ENCODE measurements at places on chromosomes 12 and 14.

DNA sequence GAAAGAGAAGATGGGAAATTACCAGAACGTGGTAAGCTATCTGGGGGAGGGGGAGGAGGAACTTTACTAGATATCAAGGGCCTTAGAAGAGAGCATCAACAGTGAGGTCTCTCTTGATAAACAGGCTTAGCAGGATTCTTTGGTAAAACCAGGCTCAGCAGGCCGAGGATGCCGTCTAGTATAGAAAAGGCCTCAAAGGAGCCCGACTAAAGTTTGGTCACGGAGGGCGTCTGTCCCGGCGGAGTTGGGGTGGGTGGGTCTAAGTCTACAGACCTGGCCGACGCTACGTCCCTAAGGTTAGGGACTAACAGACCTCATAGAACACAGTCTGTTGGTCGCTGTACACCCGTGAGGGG lies 538 bp upstream of the TIGAR start:
- peak overlapping the region; percentile 81 for H3K4me3 ChIP-seq
- DNase-seq: no peak
- H3K27me3 ChIP-seq: no peaks in the 10 kb centered on the region
- peak overlapping the region; percentile 94 for H3K27ac ChIP-seq

- H3K27ac ChIP-seq: no peak overlapping the region
- H3K4me1 ChIP-seq: peaks cover 5% of the 10 kb centered on the region
- H3K36me3 ChIP-seq: no peaks in the 10 kb centered on the region
- no peak overlapping the region for H3K4me3 ChIP-seq
Measured at GRCh38 chr12:45338272-45338671, 122.4 kb downstream of the ANO6 start.

DNA sequence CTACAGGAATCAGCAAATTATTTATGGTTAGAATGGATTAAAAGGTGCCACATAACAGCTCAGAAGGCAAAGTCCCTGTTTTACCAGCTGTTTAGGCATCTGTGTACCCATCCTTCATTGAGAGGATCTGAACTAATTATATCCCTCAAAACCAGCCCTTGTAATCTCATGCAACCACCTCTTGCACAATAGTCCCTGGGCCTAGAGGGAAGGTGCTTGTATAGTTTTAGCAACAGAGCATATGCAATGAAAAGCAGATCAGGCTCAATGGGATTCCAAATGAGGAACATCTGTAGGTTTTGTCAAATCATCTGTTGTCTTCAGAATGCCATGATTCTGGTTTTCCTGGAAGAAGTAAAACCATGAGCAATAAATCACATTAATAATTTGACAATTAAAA lies 26.0 kb upstream of the GLIPR1L2 start:
- no peaks in the 10 kb centered on the region for H3K27me3 ChIP-seq
- H3K36me3 ChIP-seq: no peaks in the 10 kb centered on the region
- no peak for DNase-seq
- H3K4me3 ChIP-seq: no peak overlapping the region

GRCh38 chr14:89924268-89924667 lies 30.3 kb downstream of the EFCAB11 start:
- no peaks in the 10 kb centered on the region for H3K36me3 ChIP-seq
- no peak overlapping the region for H3K4me3 ChIP-seq
- DNase-seq: no peak
- H3K27ac ChIP-seq: no peak overlapping the region
- H3K4me1 ChIP-seq: no peaks in the 10 kb centered on the region

- H3K4me3 ChIP-seq: peak overlapping the region; percentile 74
- H3K4me1 ChIP-seq: peaks cover 21% of the 10 kb centered on the region
- peaks cover 2% of the 10 kb centered on the region for H3K36me3 ChIP-seq
- no peaks in the 10 kb centered on the region for H3K27me3 ChIP-seq
- H3K27ac ChIP-seq: peak overlapping the region; percentile 68
Measured at GRCh38 chr12:1592444-1593173, 1.8 kb downstream of the FBXL14 start.

DNA sequence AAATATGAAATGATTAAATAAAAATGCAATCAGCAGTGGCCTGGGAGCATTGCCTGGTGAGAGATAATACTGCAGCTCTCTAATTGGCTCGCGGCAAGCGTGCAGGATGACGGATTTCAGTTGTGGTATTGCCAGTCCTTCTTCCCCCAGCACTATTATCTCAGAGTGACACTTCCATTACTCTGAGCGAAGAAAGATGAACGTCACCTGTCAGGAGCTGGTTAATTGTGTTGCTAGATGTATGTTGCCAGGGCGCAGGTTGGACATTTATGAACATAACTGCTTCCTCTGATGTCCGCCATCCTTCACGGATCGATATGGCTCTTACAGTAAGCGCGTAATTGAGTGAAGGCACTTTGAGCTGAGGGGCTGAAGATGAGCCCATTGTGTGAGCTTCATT lies 374.9 kb downstream of the PDZRN4 start:
- no peak overlapping the region for H3K27ac ChIP-seq
- H3K27me3 ChIP-seq: no peaks in the 10 kb centered on the region
- DNase-seq: no peak
- no peaks in the 10 kb centered on the region for H3K36me3 ChIP-seq

DNA sequence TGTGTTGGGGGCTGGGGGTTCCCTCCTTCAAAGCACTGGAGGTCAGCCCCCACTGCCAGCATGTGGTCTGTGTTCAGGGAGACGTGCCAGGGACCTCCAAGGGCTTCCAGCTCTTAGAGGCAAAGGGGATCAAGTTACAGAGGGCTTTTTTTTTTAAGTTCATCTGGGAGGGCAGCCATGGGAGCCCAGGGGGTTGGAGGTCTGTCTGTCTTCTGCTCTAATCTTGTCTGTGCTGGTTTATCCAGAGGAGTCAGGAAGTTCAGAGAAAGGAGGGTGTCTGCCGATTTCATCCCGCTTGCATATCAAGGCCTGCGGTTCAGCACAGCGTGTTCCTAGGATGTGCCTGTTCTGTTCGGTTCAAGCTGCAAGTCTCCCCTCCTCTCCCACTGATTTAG lies 72.2 kb downstream of the TMEM132C start:
- no peaks in the 10 kb centered on the region for H3K4me1 ChIP-seq
- no peak overlapping the region for H3K27ac ChIP-seq
- H3K36me3 ChIP-seq: no peaks in the 10 kb centered on the region
- H3K4me3 ChIP-seq: no peak overlapping the region

DNA sequence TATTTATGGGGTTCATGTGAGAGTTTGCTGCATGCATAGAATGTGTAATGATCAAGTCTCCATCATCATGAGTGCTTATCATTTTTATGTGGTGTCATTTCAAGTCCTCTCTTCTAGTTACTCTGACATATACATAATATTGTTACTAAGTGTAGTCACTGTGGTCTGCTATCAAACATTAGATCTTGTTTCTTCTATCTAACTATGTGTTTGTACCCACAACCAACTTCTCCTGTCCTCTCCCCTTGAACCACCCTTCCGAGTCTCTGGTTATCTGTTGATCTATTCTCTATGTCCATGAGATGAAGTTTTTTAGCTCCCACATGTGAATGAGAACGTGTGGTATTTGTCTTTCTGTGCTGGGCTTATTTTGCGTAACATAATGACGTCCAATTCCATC lies 107.7 kb downstream of the RAD51B start:
- H3K27ac ChIP-seq: no peak overlapping the region
- H3K4me3 ChIP-seq: no peak overlapping the region
- H3K36me3 ChIP-seq: no peaks in the 10 kb centered on the region
- no peak for DNase-seq
- no peaks in the 10 kb centered on the region for H3K27me3 ChIP-seq

DNA sequence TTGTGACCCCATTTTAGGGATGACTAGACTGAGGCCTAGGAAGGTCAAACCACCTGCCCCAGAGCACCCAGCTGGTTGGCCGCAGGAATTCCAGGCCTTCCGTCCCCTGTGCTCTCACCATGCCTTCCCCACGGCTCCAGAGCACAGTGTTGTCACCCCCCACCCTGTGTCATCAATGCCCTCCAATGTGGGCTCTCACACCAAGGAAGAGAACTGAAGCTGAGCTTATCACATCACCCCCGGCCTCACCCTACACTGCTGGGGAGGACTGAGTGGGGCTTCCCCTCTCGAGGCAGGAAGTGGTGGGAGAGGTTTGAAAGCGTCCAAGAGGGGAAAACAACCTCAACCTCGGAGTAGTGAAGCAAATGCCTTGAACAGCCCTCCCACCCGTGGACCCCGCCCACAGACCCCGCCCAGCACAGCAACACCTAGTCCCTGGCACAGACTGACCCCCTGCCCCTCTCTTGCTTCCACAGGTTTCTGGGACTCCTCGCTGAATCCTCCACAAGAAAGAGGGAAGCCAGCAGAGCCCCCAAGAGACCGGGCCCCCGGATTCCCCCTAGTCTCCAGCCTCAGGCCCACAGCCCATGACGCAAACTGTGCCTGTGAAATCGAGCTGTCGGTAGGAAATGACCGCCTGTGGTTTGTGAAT lies 97.2 kb downstream of the LGMN start:
- H3K36me3 ChIP-seq: peaks cover 12% of the 10 kb centered on the region
- no peak overlapping the region for H3K4me3 ChIP-seq
- H3K27ac ChIP-seq: no peak overlapping the region
- peaks cover 31% of the 10 kb centered on the region for H3K4me1 ChIP-seq
- DNase-seq: no peak

- DNase-seq: no peak
- H3K4me3 ChIP-seq: no peak overlapping the region
- H3K4me1 ChIP-seq: no peaks in the 10 kb centered on the region
- H3K27ac ChIP-seq: no peak overlapping the region
Measured at GRCh38 chr14:100712490-100712889, 14.2 kb upstream of the DLK1 start.

GRCh38 chr14:86372402-86372801 lies 842.5 kb downstream of the FLRT2 start:
- no peak overlapping the region for H3K27ac ChIP-seq
- no peaks in the 10 kb centered on the region for H3K36me3 ChIP-seq
- H3K4me1 ChIP-seq: no peaks in the 10 kb centered on the region
- no peak for DNase-seq
- H3K27me3 ChIP-seq: no peaks in the 10 kb centered on the region
- no peak overlapping the region for H3K4me3 ChIP-seq

DNA sequence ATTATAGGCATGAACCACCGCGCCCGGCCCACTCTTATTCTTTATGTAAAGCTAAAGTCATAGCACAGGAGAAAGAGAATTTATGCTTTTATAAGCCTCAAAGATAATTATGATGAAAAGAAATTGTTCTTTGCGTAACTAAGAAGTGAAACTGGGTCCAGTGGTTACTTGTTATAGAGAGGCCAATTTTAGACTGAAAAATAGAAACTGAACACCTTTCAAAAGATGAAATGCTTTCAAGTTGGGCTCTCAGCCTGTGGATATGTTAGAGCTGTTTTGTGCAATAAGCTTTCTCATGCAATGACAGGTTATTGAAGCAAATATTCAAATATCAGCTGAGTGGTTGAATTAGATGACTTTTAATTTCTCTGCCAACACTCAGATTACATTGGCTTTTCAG lies 7.9 kb downstream of the TMEM253 start:
- H3K27ac ChIP-seq: no peak overlapping the region
- H3K27me3 ChIP-seq: peaks cover 7% of the 10 kb centered on the region
- no peaks in the 10 kb centered on the region for H3K36me3 ChIP-seq
- H3K4me1 ChIP-seq: peaks cover 12% of the 10 kb centered on the region
- DNase-seq: no peak
- no peak overlapping the region for H3K4me3 ChIP-seq

DNA sequence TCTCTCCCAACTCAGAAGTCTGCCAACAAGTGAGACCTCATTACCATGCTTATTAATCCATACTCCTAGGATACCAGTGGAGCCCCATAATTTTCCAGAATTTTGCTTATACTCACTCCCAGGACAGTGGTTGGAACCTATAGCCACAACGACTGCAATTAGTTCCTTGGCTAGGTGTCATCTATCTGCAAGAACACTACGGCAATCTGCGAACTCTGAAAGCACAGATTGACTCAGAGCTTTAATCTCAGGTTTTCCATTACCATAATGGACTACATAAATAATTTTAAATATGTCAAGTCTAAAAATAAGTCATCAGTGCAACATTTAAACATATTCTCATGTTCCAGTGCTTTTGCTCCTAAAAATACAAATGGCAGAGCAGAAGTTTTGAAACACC lies 33.4 kb downstream of the TMTC3 start:
- no peak overlapping the region for H3K4me3 ChIP-seq
- no peaks in the 10 kb centered on the region for H3K4me1 ChIP-seq
- peaks cover 4% of the 10 kb centered on the region for H3K36me3 ChIP-seq
- DNase-seq: no peak

- H3K27ac ChIP-seq: peak overlapping the region; percentile 99
- H3K27me3 ChIP-seq: no peaks in the 10 kb centered on the region
- peaks cover 15% of the 10 kb centered on the region for H3K4me1 ChIP-seq
- no peaks in the 10 kb centered on the region for H3K36me3 ChIP-seq
Measured at GRCh38 chr12:55847603-55848291, 5.0 kb upstream of the MMP19 start.

DNA sequence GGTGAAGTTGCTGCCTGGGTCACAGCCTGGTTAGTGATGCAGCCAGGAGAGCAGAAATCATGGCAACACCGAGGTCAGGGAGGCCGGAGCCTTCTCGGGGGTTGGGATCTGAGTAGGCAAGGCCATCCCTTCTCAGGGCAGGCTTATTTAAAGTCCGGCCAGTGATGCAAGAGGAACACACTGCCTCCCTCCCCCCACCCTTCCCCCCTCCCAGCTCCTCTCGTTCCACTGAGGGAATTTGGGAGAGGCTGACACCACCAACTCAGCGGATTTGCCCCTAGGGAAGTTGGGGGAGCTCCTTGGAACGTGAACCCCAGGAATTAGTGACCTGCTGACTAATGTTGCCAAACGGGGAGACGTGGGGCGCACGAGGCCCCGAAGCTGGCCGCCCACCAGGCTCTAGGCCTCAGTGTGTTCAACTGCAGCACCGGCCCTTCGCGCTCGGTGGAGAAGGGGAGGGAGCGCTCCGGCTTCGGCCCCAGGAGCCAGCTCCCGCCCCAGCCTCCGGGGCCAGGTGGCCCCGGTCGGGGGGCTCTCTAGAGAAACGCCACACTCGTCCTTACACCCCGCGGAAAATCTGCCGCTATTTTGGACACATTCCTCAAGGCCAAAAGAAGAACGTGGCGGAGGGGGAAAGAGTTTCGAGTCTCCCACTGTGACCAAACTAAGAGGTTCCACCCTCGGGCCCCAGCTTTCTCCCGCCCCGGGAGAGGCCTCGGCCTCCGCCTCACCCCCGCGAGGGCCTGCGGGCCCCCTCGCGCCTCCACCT lies 1.6 kb downstream of the CTDSP2 start:
- H3K36me3 ChIP-seq: no peaks in the 10 kb centered on the region
- DNase-seq: peak; percentile 96
- peak overlapping the region; percentile 95 for H3K27ac ChIP-seq
- peaks cover 31% of the 10 kb centered on the region for H3K4me1 ChIP-seq
- peak overlapping the region; percentile 59 for H3K4me3 ChIP-seq

DNA sequence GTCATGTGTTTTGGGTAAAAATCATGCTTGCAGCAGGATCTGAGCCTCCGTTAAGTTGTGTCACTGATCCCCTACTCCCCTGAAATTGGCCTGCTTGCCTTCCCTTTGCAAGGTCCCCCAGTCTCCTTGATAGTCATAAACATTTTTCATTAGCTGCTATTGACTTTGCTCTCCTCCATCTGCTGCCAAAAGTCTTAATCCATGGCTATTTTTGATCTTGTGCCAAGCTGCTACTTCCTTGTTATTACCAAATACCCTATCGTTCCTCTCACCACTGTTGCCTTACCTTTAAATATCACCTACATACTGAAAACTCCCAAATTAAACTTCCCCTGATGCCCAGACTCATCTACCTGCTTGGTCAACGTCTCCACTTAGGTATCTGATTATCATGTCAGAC lies 148.3 kb downstream of the PHLDA1 start:
- H3K36me3 ChIP-seq: no peaks in the 10 kb centered on the region
- DNase-seq: no peak
- H3K27ac ChIP-seq: no peak overlapping the region
- H3K4me1 ChIP-seq: no peaks in the 10 kb centered on the region
